ENCODE measurements at places on chromosomes 5 and 9.

GRCh38 chr5:62043289-62044280 is 262.4 kb upstream of the KIF2A start:
- DNase-seq, result no peak

DNA sequence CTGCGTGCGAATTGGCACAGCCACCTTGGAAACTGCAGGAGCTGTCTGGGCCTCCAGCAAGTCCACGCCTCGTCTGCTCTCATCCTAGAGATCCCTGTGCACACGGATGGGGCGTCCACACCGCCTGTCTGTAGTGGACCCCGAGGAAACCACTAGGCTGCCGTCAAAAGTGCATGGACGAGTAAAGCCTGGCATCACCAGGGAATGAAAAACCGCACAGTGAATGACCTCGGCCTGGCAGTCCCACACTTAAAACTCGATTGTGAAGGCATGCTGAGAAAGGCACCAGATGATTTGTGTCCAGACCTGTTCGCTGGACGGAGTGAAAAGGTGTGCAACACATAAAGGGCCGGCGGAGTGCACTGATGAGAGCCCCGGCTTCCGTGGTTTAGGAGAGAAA is 50.8 kb downstream of the MRPL36 start:
- no peak for DNase-seq

DNA sequence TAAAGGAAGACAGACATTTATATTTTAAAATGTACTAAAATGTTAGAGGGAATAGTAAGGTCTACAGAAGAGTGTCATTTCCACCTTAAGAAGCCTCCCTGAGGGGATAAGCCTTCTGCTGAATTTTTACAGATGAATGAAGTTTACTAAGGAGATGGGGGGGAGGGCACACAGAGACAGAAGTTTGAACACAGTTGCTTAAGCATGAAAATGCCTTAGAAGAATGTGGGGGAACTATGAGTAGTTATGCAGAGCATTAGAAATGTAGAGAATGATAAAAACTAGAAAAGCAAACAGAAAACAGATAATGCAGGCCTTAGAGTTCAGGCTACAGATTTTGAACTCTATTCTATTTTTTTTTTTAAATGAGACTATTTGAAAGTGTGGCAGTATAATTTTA is 232.2 kb upstream of the VLDLR start:
- DNase-seq, result no peak

DNA sequence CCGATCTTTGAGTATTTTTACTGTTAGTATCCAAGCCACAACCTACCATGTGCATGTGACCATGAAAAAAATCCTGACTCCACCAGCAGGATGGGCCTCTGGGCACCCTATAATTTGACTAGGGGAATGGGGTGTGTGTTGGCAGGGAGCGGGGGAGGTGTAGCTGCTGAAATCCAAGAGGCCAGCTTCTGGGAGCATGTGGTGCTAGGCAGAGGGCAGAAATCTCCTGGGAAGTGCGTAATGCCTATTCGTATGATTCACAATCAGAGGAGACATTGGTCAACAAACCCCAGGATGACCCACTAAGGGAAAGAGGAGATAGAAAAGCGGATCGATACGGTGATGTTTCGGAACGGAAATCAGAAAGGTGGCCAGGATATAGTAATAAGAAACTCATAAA is 149.9 kb downstream of the ARSB start:
- no peak for DNase-seq

GRCh38 chr9:14438232-14439021 is 124.5 kb upstream of the NFIB start:
- no peak for DNase-seq
